ENCODE measurements at places on chromosomes 7 and 10. TPM values are rescaled to one million over a fixed set of nuclear protein-coding genes. Genes with fewer than 3 reads are reported as not detected.

The LMOD2 gene
- total RNA-seq = not detected

The ASAH2 gene
- total RNA-seq = 5.9 TPM

The PKD1L1 gene
- total RNA-seq = 0.11 TPM

GRCh38 chr7:92714280-92714679 is 122.1 kb downstream of the CDK6 start:
- no peak overlapping the region for H3K27ac ChIP-seq
- DNase-seq = no peak
- peaks cover 40% of the 10 kb centered on the region for H3K4me1 ChIP-seq
- peaks cover 7% of the 10 kb centered on the region for H3K36me3 ChIP-seq
- H3K27me3 ChIP-seq = no peaks in the 10 kb centered on the region

DNA sequence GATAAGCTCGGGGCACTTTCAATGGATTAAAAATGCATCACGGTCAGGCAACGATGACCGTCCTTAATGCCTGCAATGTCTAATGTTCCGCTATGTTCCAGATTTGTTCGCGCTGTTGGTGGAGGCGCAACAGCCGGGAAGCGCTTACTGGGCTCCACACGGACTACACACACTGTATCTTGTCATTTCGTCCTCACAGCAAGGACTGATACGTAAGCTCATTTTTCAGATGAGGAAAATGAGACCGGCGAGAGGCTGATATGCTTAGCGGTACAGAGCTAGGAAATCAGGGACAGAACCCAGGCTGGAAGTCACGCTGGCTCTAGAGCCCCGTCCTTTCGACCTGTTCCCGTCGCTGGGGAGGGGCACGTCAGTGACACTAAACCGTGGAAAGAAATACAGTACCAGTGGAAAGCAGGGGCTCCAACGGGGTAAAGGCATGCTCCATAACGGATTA is 670 bp downstream of the TPK1 start:
- H3K27me3 ChIP-seq = no peaks in the 10 kb centered on the region
- DNase-seq = peak; percentile 43
- peak overlapping the region; percentile 97 for H3K27ac ChIP-seq
- peak overlapping the region; percentile 94 for H3K4me3 ChIP-seq

- H3K36me3 ChIP-seq = no peaks in the 10 kb centered on the region
- DNase-seq = no peak
- H3K27ac ChIP-seq = no peak overlapping the region
- H3K4me3 ChIP-seq = no peak overlapping the region
Measured at GRCh38 chr7:52936750-52937149, 98.7 kb upstream of the POM121L12 start.

DNA sequence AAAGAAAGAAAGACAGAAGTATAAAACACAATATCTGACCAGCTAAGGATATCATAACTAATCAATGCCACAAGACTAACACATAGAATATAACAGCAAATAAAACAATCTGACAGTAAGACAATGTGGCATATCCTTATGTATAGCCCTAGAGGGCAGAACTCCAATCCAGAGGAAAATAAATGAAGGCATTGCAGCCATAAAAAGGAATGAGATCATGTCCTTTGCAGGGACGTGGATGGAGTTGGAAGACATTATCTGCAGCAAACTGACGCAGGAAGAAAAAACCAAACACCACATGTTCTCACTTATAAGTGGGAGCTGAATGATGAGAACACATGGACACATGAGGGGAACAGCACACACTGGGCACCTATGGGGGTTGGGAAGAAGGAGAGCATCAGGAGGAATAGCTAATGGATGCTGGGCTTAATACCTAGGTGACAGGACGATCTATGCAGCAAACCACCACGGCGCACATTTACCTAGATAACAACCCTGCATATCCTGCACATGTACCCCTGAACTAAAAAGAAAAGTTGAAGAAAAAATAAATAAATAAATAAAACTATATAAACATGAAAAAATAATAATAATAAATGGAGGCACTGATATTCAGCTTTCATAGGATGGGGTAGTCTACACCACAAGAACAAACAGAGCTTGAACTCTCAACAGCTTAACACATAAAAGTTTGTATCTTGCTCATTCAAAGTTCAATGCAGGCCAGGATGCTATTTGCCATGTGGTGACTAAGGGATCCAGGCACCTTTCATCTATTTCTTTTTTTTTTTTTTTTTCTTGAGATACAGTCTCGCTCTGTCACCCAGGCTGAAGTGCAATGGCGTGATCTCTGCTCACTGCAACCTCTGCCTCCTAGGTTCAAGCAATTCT is 66.1 kb upstream of the KAT6B start:
- no peak for DNase-seq
- no peaks in the 10 kb centered on the region for H3K36me3 ChIP-seq
- H3K4me3 ChIP-seq = no peak overlapping the region

DNA sequence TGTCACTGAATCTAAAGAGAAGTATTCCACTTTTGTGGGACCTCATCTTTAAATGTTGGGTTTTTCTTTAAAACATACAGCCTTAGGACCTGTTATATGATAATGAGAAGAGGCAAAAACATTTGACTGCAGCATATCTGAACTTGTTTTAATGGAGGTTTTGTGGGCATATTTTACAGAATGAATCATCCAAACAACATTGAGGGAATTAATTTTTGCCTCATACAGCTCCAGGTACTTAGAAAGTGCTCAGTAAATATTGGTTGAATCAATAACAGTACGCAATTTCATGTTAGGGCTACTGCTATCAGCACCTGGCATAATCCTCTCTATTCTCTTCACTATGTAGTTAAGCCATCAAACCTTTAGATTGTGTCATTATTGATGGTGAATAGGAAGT is 115.9 kb downstream of the MALRD1 start:
- H3K27me3 ChIP-seq = peaks cover 2% of the 10 kb centered on the region
- no peaks in the 10 kb centered on the region for H3K4me1 ChIP-seq
- DNase-seq = no peak
- no peak overlapping the region for H3K27ac ChIP-seq

DNA sequence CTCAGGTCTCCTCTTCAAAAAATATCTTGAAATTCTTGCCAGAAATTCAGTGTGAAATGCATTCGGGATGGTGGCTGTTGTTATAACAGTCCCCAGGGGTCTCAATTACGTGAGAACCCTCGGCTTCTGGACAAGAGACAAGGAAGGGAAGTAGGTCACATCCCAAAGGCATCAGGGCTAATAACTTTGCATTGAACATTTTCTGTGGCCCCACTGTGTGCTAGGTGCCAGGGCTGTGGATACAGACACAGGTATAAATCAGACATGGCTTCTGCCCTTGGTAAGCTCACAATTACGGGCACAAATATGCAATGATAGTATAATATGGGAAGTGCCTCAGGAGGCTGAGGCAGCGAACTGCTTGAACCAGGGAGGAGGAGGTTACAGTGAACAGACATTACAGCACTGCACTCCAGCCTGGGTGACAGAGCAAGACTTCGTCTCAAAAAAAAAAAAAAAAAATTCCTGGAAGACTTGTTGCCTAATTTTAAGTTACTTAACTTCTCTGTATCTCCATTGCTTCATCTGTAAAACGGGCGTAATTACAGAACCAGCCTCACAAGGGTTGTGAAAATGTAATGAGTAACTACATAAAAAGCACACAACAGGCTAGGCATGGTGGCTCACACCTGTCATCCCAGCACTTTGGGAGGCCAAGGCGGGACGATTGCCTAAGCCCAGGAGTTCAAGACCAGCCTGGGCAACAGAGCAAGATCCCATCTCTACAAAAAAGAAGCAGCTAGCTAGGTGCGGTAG is 2.5 kb upstream of the RHBDD2 start:
- H3K4me1 ChIP-seq = peaks cover 33% of the 10 kb centered on the region
- H3K27ac ChIP-seq = no peak overlapping the region
- no peak for DNase-seq

- no peaks in the 10 kb centered on the region for H3K36me3 ChIP-seq
- no peak overlapping the region for H3K4me3 ChIP-seq
- DNase-seq = no peak
- no peaks in the 10 kb centered on the region for H3K27me3 ChIP-seq
- H3K4me1 ChIP-seq = no peaks in the 10 kb centered on the region
- H3K27ac ChIP-seq = no peak overlapping the region
Measured at GRCh38 chr10:19874791-19875190, 58.6 kb downstream of the PLXDC2 start.

DNA sequence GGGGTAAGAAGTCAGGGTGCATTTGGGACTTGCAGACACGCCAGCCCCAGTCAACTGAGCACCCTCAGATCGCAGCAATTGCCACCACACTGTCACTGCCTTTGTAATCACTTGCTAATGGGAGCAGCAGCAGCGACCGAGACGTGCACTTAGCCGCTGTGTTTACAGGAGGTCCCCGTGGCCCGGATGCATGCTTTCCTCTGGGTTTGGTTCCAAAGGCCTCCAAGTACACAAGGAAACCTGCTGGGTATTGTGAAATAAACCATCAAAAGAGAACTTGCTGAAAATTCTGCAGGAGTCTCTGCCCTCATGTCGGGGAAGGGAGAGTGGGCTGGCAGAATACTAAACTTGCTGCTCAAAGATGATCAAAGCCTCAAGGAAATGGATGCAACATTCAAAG is 341.7 kb downstream of the DNAJB6 start:
- H3K4me3 ChIP-seq = peak overlapping the region; percentile 71
- peaks cover 15% of the 10 kb centered on the region for H3K36me3 ChIP-seq
- H3K4me1 ChIP-seq = peaks cover 88% of the 10 kb centered on the region
- DNase-seq = no peak
- H3K27me3 ChIP-seq = peaks cover 23% of the 10 kb centered on the region

- no peaks in the 10 kb centered on the region for H3K27me3 ChIP-seq
- H3K27ac ChIP-seq = no peak overlapping the region
- peaks cover 21% of the 10 kb centered on the region for H3K4me1 ChIP-seq
Measured at GRCh38 chr7:130359276-130359857, 14.8 kb downstream of the CPA5 start.

DNA sequence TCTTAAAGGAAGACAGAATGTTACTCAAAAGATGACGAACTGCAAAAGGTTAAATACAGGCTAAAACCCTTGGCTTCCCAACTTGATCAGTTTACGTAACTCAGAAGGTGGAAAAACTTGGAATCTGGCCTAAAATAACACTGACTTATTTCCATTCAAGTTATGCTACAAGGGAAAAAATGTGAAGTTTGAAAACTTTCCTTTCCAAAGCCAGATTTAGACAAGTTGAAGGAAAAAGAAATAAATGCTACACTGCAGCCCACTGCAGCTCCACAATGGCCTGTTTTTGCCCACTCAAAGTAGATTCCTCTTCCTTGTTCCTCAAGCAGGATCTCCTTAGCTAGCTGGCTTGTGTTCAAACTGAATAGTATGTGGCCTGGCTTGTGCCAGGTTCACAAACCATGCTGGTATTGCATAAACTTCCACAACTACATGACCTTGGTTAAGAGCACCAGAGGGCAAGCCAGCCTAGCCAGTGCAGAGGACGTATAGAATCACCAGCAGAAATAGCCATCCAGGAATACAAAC is 166.2 kb downstream of the CPEB3 start:
- no peaks in the 10 kb centered on the region for H3K27me3 ChIP-seq
- no peak for DNase-seq
- H3K4me1 ChIP-seq = no peaks in the 10 kb centered on the region
- no peak overlapping the region for H3K27ac ChIP-seq
- H3K4me3 ChIP-seq = no peak overlapping the region

DNA sequence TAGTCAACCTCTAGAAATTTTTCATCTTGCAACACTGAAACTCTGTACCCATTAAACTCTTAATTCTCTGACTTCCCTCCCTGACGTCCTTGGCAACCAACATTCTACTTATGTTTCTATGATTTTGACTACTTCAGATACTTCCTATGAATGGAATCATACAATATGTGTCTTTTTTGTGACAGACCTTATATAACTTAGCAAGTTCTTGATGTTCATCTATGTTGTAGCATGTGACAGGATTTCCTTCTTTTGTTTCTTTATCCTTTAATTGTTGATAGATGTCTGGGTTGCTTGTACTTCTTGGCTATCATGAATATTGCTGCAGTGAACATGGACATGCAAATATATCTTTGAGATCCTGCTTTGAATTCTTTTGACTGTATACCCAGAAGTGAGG is 240.8 kb downstream of the ADK start:
- peaks cover 4% of the 10 kb centered on the region for H3K4me1 ChIP-seq
- DNase-seq = no peak
- no peak overlapping the region for H3K27ac ChIP-seq
- H3K36me3 ChIP-seq = no peaks in the 10 kb centered on the region

DNA sequence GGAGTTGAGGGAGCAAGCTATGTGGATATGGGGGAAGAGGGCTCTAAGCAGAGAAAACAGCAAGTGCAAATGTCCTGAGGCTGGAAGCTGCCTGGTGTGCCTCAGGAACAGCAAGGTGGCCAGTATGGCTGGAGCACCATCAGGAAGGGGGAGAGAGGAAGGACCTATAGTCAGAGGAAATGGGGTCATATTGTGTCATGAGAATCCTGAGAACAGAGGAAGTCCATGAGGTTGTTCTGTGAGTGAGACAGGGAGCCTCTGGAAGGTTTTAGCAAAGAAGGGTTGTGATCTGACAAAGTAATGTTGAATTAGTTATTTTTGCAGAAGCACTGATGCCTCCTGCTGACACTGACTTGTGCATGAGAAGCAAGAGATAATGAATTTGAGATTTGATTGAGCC is 204.3 kb downstream of the PTEN start:
- peaks cover 9% of the 10 kb centered on the region for H3K4me1 ChIP-seq
- H3K4me3 ChIP-seq = no peak overlapping the region
- no peaks in the 10 kb centered on the region for H3K36me3 ChIP-seq
- DNase-seq = no peak
- no peaks in the 10 kb centered on the region for H3K27me3 ChIP-seq

GRCh38 chr10:101272229-101272868 is 43.1 kb upstream of the LBX1 start:
- no peak overlapping the region for H3K27ac ChIP-seq
- no peaks in the 10 kb centered on the region for H3K36me3 ChIP-seq
- DNase-seq = peak; percentile 74
- peaks cover 44% of the 10 kb centered on the region for H3K27me3 ChIP-seq
- peaks cover 7% of the 10 kb centered on the region for H3K4me1 ChIP-seq

- no peak overlapping the region for H3K27ac ChIP-seq
- DNase-seq = no peak
- peak overlapping the region; percentile 91 for H3K4me3 ChIP-seq
- peaks cover 15% of the 10 kb centered on the region for H3K36me3 ChIP-seq
- H3K27me3 ChIP-seq = peaks cover 56% of the 10 kb centered on the region
Measured at GRCh38 chr10:116270126-116270770, 2.8 kb downstream of the GFRA1 start.

DNA sequence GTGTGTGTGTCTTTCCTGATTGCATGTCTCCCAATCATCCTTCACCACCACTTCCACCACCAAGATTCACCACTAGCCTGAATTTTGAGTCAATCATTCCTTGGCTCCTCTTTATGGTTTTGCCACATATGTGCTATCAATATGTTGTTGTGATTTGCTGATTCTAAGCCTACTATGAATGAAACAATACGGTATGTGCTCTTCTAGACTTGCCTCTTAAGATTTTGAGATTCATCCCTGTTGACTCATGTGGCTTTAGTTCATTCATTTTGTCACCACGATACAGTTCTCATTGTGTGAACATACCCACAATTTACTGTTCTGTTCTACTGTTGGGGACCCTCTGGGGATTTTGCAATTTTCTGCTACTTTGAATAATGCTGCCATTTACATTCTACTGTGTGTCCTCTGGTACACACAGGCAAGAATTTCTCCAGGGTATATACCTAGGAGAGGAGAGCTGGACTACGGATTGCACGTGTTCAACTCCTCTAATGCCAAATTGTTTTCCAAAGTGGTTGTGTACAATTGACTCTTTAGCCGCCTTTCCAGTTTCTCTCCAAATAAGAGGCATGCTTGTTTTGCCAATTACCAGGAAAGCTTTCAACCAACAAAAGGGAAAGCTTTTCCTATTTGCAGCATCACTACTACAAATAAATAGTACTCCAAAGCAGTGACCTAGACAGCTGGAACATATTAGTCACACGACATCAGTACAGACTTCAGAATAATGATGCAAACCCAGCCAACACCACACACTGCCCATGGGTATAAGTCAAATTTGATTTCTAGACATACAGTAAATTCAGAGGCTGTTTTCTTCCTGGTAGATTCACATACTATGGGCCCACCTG is 30.0 kb downstream of the SGMS1 start:
- no peaks in the 10 kb centered on the region for H3K36me3 ChIP-seq
- H3K27ac ChIP-seq = no peak overlapping the region
- no peak for DNase-seq
- no peak overlapping the region for H3K4me3 ChIP-seq
